Sigmoid colon (tissue), 7 donors: ENCODE measurements at places on chromosomes 16 and 17.

DNA sequence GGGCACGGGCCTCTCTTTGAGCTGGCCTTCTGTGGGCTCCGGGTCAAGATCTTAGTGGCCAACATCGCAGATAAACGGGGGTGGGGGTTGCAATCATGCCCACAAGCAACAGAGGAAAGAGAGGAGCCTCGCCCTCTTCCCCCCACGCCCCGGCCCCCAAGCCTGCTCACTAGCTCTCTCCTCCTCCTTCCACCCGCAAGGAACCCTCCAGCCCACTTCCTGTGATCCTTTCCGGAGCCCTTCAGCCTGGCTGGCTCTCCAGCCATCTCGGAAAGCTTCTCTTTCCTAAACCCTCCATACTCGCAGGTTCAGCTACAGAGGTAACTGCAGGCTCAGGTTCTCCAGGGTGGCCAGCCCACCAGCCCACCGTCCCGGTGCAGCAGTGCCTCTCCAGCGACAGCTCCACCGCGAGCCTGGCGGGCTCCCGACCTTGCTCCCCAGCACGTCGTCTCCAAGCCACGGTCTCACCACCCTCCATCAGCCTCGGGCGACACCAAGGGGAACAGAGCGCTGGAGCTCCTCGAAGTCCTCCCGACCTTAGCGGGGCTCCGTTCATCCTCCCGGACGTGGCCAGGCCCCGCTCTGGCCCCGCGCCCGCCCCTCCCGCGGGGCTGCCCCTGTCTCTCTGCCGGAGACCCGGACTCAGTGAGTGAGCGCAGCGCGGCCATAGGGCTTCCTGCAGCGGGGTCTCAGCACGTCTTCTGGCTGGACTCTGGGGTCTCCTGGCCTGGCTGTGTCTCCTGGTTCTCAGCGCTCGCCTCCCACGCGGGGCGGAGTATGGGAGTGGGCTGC lies 12.9 kb upstream of the ODF4 start:
- peak; percentile 72 for DNase-seq

DNA sequence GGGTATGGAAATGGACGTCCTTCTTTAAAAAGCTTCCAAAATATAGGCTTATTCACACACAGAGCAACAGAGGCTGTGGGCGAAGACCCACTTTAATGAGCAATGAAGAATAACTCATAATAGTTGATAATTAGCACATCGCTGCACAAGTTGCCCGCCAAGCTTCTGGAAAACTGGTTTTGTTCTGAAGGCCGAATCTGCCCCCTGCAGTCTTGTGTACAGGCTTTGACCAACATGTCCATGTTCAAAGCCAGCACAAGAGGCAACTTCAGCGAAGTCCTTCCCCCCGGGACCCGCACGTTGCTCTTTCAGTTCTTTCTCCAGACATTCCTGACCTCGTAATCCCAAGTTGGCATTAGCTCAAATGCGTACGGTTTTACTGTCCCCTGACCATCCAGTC lies 73.3 kb downstream of the IRX5 start:
- no peak for DNase-seq

DNA sequence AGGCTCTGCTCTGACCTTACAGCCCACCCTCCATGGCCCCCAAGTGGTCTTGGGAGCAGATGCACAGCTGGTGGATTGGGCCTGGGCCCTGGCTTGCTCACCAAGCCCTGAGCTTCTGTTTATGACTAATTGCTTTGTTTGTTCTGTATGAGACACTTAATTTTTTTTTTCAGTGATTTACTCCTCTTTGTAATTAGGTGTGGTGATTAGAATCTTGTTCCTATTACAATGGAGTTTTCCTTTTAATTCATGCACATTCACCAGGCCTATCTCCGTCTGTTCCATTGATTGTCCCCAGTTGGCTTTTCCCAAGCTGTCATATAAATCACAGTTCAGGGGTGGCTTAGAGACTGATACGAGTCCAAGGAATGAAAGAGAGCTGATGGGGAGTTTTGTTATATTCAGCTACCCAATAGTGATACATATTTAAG lies 242.3 kb downstream of the CCDC182 start:
- DNase-seq, result no peak

DNA sequence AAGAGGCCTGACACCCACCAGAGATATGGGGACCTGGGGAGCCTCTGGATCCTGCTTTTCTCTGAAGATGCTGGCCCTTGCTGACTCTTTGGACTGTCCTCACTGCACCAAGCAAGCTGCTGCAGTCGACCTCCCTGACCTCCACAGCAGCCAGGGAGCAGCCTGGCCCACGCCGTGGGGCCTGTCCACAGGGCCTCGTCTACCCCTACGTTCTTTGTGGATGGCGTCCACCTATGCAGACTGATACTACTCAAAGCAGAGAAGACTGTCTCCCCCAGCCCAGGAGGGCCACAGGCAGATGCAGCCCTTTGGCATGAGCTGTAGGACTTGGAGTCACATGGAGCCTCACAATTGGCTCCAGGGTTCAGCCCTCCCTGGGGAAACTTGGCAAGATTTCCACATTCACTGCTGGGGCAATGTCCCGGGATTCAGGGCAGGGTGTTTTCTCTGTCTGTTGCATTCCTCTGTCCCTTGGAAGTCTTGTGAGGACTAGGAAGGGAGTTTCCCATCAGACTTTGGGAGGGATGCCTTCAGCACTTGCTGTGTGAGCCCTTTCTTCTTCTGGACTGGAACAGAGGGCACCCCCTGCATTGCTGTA lies 152.2 kb downstream of the NTN1 start:
- no peak for DNase-seq

- peak; percentile 76 for DNase-seq
Measured at GRCh38 chr16:3938843-3939624, 58.5 kb upstream of the CREBBP start.
